ENCODE measurements at places on chromosomes 5 and 9.

- no peak for DNase-seq
Observed at GRCh38 chr5:5685737-5686136, 263.3 kb downstream of the ICE1 start.

GRCh38 chr9:129549684-129550083, 71.2 kb downstream of the C9orf50 start:
- peak; percentile 89 for DNase-seq

- DNase-seq, result peak; percentile 55
Observed at GRCh38 chr5:116766470-116766947, 191.9 kb upstream of the SEMA6A start.

DNA sequence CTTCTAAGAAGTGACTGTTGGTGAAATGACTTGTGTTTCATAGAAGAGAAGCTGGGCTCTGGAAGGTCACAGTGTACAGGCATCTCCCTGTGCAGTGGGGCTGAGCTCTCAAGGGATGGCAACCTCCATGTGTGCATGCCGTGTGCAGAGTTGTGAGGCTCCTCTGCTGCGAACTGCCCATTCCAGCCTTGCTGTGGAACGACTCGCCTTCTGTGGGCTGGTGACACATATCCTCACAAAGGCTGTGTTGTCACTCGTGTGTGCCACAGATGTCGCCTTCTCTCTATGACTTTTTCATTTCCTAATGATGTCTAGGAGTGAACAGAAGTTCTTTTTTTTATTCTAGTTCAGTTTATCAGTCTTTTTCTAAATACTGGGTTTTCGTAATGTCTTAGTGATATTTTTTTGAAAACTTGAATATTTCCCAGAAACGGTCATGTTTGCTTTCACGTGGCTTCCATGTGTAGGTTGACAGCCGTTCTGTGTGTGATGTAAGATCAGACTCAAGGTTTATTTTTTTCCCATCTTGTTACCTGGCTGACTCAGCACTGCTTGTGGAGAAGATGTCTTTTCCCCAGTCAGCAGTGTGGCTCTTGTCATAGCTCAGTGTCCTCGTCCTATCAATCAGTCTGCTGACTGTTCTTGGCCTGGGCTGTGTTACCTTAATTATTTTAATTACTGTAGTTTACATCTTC, 57.3 kb upstream of the CACNA1B start:
- DNase-seq, result peak; percentile 25

DNA sequence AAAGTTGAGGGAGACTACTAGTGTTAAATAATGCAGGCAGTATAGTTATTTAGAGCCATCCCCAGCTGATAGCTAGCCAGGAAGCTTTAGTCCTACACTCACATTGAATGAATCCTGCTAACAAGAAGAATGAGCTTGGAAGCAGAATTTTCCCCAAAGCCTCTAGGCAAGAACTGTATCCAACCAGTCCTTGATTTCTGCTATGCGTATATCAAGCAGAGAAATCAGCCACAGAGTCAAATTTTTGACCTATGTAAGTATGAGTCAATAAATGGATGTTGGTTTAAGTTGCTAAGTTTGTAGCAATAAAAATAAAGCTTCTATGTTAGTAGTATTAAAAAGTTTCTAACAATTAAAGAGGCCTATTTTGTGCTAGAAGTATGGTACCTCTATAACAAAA, 672.1 kb upstream of the CHD1 start:
- DNase-seq, result no peak

GRCh38 chr9:32603914-32604852, 31.2 kb upstream of the NDUFB6 start:
- DNase-seq, result no peak
